ENCODE measurements at places on chromosomes 2 and 18.

GRCh38 chr2:50042771-50043170 is 888.5 kb upstream of the FSHR start:
- no peak for DNase-seq

GRCh38 chr2:216059233-216059834 is 22.3 kb downstream of the PECR start:
- DNase-seq = no peak

GRCh38 chr2:45885171-45885621 is 233.7 kb downstream of the PRKCE start:
- DNase-seq = no peak

- DNase-seq = no peak
These were observed 93.2 kb upstream of the PKDCC start for GRCh38 chr2:41954304-41955291.

GRCh38 chr2:224645722-224646121 is 60.6 kb upstream of the CUL3 start:
- DNase-seq = no peak

All from neural progenitor cell (in vitro differentiated cells).